RCC 7860 (cell line): ENCODE measurements at places on chromosomes 4 and X.

- no peak for DNase-seq
These were observed 77.9 kb downstream of the EFHC2 start for GRCh38 chrX:44265559-44265958.

- no peak for DNase-seq
These were observed 47.1 kb upstream of the TSPAN7 start for GRCh38 chrX:38514016-38514854.

GRCh38 chr4:2036866-2037265 lies 22.3 kb upstream of the NAT8L start:
- no peak for DNase-seq

DNA sequence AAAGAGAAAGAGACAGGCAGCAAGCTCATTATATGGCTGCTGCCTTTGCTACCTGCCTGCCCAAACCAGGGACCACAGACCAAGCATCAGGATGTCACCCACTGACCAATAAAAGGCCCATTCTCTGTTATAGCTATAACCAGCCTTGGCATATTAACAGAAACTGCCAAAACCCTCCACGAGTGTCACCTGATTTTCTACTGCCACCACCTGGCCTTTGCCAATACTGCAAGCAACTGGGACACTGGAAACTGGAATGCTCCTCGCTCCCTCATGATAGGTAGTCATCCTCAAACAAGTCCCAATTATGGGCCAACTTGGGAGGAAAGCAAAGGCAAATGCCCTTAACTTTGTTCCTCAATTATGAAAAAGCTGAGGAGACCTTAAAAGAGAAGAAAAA lies 76.0 kb downstream of the SPIN4 start:
- no peak for DNase-seq

DNA sequence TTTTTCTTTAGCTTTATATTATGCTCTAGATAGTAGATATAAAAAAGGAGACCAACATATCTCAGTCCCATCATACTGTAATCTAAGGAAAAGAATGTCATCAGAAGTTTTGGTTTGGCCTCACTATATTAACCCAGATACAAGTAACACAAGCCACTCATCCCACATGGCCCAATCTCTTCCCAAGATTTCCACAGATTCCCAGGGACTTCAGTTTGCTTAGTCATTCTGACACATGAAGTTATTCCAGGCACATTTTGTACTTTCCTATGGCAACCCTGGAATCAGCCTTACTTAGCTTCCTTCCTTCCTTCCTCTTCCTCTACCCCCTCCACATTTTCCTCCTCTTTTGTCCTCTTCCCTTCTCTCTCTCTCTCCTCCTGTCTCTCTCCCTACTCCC lies 21.7 kb upstream of the DCLK2 start:
- DNase-seq, result peak; percentile 14

DNA sequence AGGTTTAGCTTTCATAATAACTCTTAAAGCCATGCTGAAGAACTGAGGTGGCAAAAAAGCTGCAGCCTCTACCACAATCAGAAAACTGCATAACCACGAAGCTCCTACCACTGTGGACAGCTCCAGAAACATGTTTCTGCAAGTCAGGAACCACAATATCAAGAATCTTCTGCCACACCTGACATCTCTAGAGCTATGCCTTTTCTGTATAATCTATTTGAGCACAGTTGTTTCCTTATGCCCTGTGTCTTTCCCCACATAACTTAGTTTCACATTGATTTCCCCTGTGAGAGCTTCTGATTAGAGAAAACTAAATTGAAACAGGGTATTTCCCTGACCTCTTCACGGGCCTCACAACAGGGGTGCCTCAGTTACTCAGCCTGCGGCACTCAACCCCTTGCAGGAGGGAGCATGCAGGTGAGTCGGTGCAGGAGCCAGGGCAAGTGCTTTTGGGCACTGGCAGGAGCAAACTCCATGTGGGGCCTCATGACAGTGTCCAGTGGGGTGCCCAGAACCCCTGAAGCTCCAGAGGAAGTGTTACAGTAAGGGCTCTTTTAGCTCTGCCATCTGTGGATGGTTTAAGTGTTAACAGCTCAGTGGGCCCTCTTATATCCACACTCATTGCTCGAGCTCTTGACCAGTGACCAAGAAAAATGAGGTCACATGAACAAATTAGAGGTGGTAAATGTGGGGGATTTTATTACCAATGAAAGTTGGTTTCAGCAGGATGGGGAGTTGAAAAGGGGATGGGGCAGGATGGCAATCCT lies 132.8 kb upstream of the BMP3 start:
- no peak for DNase-seq

DNA sequence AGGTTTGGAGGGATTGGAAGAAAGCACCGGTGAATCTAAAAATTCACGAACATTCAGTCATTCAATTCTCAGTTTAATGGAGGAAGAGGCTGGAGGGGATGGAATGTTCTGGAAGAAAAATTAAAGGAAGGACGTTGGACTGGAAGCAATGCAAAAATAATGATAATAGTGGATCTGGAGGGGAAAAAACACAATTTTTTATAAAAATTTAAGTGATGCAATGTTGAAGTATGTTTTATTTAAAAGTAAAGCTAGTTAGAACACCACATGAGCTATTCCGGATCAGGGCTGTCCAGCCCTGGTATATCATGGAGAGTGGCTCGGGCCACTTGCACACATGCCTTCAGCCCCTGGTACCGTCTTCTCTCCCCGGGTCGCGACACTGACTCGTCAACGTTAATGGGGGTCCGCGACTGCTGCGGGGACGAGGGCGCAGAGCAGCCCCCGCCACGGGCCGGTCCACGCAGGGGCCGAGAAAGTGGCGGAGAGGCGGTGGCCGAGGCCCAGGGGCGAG lies 204.6 kb downstream of the TENM3 start:
- no peak for DNase-seq

DNA sequence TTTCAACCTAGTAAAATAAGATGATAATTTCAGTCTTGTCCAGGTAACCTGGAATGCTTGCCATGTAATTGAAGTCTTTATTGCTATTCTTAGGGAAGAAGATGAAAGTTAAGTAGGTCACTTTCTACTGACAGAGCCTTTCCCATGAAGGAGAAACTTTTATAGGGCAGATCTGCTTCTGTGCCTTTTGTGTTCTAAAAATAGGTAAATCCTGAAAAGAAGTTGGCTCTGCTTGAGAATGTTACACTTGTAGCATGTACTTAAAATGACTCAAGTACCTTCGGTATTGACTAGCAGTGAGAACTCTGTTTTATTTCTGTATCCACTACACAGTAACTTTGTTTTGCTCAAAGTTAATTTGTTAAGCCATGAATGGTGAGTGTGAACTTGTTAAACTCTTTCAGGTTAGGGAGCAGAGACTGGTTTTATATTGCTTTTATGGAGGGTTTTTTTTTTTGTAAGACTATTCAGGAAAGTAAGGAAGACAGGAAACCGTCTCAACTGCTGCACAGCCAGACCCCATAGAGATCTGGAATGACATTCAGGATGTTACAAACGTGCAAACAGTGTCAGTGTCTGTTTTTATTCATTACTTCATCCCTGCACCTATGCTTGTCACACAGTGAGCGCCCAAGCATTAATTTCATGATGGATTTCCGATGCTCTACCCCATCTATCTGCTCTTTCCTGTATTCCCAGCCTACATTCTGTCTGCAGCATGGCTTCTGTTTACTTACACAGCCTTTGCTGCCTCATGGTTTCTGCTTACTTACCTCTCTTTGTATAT lies 53.0 kb downstream of the SEPTIN11 start:
- peak; percentile 65 for DNase-seq

GRCh38 chr4:155687380-155687982 lies 20.8 kb downstream of the GUCY1A1 start:
- DNase-seq, result no peak

DNA sequence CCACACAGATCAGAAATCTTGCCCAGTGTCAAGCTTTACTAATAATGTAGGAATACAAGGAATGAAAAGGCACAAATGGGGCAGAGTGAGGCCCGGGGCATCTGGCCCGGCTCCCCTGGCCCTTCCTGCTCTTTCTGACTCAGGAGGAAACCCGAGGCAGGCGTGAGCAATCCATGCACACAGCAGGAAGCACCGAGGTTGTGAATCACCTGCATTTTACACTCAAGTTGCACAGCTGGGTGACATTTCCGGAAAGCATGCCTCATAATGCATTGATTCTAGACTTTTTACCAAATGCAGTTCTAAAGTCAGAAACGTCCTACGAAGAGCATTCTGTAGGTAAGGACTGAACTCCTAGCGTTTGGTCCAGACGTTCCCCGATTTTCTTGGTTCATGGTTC lies 38.9 kb downstream of the PRIMPOL start:
- DNase-seq, result peak; percentile 57

GRCh38 chr4:69823048-69823447 lies 36.9 kb downstream of the SULT1E1 start:
- no peak for DNase-seq

DNA sequence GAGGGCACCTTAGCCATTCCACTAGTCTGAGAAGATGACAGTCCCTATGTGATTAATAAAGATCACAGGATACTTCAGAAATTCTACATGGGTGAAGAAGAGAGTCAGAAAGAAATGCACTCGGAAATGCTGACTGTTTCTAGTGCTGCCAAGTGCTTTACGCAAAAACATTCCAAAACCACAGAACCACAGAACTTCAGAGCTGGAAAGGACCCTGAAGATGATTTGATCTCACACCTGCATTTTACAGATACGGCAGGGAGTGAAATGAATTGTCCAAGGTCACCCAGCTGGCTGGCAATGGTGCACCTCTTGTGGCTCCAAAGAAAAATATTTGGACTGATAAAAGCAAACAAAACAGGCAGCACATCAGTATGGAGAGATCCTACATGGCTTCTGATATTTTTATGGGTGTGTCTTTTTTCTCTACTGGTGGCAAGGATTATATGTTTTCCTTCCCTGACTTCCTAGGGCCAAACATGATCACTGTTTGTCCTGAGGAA lies 115.9 kb downstream of the MAML3 start:
- DNase-seq, result no peak

DNA sequence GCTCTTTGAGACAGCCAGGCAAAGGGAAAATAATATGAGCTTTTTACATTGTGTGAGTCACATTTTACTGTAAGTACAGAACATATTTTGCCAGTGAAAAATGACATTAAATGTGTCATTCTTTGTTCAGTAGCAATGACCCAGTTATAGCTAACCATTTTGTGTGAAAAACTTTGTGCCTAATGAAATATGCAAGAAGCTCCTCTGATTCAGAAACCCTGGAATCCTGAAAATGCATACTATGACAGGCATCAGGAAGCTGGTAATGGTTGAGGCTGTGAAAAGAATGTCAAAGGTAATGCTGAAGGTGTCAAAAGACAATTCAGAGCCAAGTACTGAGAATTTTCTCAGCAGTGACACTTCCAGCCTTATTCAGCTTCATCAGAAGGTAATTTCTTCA lies 549.5 kb upstream of the SMIM31 start:
- DNase-seq, result peak; percentile 96

GRCh38 chrX:2576793-2577192 lies 76.0 kb upstream of the DHRSX start:
- peak; percentile 58 for DNase-seq

- no peak for DNase-seq
These were observed 59.6 kb upstream of the HPGD start for GRCh38 chr4:174581901-174582300.

DNA sequence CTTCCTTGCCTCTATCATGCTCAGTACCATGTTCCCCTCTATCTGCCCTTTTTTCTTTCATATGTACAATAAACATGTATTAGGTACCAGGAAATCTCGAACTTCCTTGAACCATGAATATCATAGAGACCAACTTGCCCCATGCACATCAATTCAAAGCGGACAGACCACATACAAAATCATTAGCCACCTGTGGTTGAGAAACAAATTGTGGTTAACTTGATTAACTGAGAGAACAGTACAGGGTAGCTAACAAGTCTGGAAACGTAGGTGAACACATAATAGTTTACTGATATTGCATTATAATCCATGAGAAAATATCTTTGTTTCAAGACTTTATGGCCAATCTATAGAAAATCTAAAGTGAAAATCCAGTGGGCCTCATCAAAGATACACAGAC lies 8.2 kb downstream of the CASP3 start:
- no peak for DNase-seq
